GM03348 (cell line): ENCODE measurements at places on chromosomes 11 and 22.

- no peak for DNase-seq
Measured at GRCh38 chr22:50139843-50140415, 30.6 kb upstream of the PANX2 start.

- DNase-seq, result peak; percentile 42
Measured at GRCh38 chr11:46489656-46490560, 98.3 kb upstream of the CHRM4 start.

- no peak for DNase-seq
Measured at GRCh38 chr11:32886180-32886579, 6.4 kb upstream of the QSER1 start.

DNA sequence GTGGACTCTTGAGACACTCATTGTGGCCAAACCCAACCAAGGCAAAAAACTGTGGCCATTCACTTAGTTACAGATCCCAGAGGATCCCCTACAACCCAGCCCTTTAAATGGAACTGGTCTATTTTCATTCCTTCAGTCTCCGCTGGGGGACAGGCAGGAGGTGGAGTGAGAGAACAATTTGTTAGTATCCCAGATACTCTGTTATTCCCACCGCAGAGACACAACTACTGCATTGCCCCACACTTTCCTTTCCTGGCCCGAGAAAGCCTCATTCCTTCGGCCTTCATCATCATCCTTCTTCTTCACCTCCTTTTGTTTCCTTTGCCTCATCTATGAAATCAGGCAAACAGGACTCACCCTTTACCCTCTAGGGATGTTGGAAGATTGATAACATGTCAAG, 191.1 kb downstream of the NTM start:
- peak; percentile 26 for DNase-seq

DNA sequence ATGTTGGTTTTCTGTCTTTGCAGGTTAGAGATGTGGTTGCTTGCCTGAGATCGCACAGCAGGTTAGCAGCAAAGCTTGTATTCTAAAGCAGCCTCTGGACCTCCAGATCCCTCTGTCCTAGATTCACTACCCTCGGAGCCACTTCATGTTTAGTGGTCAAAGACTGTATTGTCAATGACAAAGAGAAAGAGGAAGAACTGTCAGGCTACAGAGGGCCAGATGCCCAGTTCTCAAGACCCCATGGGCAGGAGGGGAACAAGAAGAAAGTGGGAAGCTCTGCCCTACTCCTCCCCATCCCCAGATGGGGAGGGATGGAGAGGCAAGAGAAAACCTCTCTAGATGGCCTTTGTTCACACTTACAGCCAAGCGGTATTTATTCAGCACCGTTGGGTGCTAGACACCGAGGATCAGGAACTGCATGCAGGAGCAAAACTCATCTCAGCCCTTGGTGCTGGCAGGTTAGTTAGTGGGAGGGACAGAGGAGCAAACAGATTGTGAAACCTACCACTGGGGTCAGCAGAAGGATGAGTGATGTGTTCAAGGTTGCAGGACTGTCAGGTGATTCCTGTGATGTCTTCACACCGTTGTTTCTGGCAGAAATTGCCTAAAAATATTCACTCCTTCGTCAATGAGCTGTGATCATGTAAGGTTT, 38.3 kb upstream of the PTPRJ start:
- no peak for DNase-seq

GRCh38 chr11:10326012-10326964, 21.4 kb downstream of the ADM start:
- no peak for DNase-seq

GRCh38 chr11:36249246-36249645, 40.0 kb downstream of the COMMD9 start:
- DNase-seq, result peak; percentile 45

DNA sequence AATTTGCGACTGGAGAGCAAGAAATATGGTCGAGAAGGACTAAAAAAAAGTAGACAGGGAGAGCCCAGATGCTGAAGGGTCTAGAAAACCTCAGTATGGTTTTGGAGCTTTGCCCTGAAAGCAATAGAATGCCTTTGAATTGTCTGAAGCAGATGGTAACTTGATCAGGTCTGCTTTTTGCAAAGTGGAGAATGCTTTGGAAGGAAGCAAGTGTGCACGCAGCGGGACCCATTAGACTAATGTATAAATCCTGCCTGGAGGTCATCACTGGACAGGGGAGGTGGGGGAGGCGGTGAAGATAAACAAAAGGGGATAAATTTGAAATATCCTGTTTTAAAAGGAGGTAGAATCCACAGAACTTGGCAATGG, 757 bp upstream of the HINFP start:
- DNase-seq, result peak; percentile 39

- no peak for DNase-seq
Measured at GRCh38 chr11:46309814-46310259, 32.4 kb downstream of the CREB3L1 start.
